ENCODE measurements at places on chromosomes 2 and 18. TPM values are rescaled to one million over a fixed set of nuclear protein-coding genes. Genes with fewer than 3 reads are reported as not detected.

The TRABD2A gene
- 5.3 TPM for total RNA-seq

The ZSWIM2 gene
- not detected for total RNA-seq

The POTEI gene
- total RNA-seq: not detected

The CYP1B1 gene
- 1.2 TPM for total RNA-seq

The TUBA4B gene
- not detected for total RNA-seq

The AGXT gene
- total RNA-seq: 0.10 TPM

The MYO1B gene
- total RNA-seq: 173 TPM

The PLCL1 gene
- not detected for total RNA-seq

The KCNS3 gene
- total RNA-seq: 44.5 TPM

The PREB gene
- total RNA-seq: 73.1 TPM

The ARL6IP6 gene
- 92.3 TPM for total RNA-seq

The ANKRD62 gene
- not detected for total RNA-seq

The UNC80 gene
- not detected for total RNA-seq

The CXCR4 gene
- not detected for total RNA-seq

The CCDC121 gene
- 1.8 TPM for total RNA-seq

The HOXD10 gene
- not detected for total RNA-seq

The MEP1B gene
- total RNA-seq: not detected

The SPHKAP gene
- total RNA-seq: not detected

The RBM44 gene
- 1.7 TPM for total RNA-seq

The RAX gene
- not detected for total RNA-seq

The CAPN14 gene
- 0.96 TPM for total RNA-seq

The SERPINB3 gene
- total RNA-seq: not detected

The EVX2 gene
- total RNA-seq: not detected

The ACYP2 gene
- 20.6 TPM for total RNA-seq

The ESCO1 gene
- 17.1 TPM for total RNA-seq

The TOGARAM2 gene
- total RNA-seq: not detected

The MERTK gene
- total RNA-seq: 0.10 TPM

The VWA3B gene
- total RNA-seq: not detected

The CCDC141 gene
- total RNA-seq: 0.88 TPM

The TTR gene
- total RNA-seq: not detected

The LRRTM1 gene
- not detected for total RNA-seq

The KCNJ13 gene
- total RNA-seq: not detected

The MRPL44 gene
- 43.6 TPM for total RNA-seq
